ENCODE measurements at places on chromosomes 1 and 21.

GRCh38 chr1:234532503-234532922 lies 53.5 kb upstream of the TARBP1 start:
- DNase-seq = no peak

DNA sequence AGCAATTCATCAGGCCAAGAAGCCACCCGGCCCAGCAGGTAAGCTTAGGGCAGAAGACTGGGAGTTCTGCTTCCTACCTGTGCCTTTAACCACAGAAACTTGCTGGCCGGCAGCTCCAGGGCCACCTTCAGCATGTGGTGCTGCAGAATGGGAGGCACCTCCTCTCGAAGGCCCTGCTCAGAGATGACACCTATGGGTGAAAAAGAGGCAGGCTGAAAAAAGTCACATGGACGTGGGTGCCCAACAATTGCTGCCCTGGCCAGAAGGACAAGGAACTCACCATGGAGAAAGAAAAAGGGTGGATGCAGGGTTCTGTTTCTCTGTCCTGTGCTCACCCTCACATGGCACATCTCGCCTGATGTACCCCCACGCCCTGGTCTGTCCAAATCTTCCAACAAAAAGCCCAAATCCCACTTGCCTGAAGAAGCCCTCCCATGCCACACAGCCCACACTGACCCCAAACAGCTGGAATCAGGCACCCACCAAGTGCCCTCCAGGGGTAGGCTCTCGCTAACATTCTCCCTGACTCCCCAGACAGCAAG lies 33.0 kb downstream of the URB1 start:
- DNase-seq = no peak

- no peak for DNase-seq
Measured at GRCh38 chr1:54018635-54019034, 649 bp upstream of the LDLRAD1 start.

- no peak for DNase-seq
Measured at GRCh38 chr1:204676043-204676442, 9.5 kb downstream of the LRRN2 start.
